Thoracic aorta (tissue), 2 donors: ENCODE measurements at places on chromosomes 13 and 19.

GRCh38 chr19:4518345-4519171, at the start of gene PLIN4:
TSS of gene PLIN4 (minus strand) at chr19:4518486. CDS start at chr19:4518272, 214 bp downstream.
- DNase-seq: no peak

DNA sequence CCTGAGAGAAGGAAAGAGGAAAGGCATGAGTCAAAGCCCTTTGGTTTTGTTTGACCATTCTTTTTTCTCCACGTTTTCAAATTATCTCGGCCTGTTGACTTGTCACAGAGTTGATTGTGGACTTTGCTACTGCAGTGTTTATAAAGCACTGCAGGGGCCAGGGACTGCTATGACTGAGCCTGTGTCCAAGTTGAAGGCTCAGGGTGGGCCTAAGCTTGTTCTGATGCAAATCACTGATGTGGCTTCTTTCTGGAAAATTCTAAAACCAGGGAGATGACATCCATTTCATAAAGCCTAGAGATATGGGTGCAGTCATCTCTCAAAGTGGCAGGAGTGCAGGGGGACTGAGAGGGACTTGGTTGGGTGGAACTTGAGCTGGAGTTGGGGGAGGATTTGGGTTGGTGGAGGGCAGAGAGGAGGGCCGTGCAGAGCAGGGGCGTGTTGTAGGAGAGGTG, 1.2 kb upstream of the CXCL17 start:
- DNase-seq: no peak

DNA sequence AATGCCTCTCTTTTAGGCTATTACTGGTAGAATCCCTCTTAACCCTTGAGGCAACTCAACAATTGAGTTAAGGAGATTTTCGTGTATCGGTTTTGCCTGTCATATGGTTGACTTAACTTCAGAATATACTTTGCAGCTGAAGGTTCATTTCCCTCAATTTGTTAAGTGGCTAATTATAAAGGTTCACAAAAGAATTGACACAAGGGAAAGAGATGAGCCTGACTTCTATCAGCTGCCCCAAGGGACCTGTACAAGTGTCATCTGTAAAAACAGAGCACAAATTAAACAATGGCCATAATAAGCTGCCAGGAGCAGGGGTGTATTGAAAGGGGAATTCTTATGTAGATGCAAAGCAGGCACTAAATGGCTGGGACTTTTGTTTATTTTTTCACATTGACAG, 334.8 kb upstream of the OBI1 start:
- no peak for DNase-seq

GRCh38 chr13:49604570-49604969, 19.2 kb upstream of the RCBTB1 start:
- DNase-seq: no peak

GRCh38 chr19:28934631-28935030, 278.3 kb downstream of the UQCRFS1 start:
- no peak for DNase-seq
